ENCODE measurements at places on chromosomes 13 and 19.

DNA sequence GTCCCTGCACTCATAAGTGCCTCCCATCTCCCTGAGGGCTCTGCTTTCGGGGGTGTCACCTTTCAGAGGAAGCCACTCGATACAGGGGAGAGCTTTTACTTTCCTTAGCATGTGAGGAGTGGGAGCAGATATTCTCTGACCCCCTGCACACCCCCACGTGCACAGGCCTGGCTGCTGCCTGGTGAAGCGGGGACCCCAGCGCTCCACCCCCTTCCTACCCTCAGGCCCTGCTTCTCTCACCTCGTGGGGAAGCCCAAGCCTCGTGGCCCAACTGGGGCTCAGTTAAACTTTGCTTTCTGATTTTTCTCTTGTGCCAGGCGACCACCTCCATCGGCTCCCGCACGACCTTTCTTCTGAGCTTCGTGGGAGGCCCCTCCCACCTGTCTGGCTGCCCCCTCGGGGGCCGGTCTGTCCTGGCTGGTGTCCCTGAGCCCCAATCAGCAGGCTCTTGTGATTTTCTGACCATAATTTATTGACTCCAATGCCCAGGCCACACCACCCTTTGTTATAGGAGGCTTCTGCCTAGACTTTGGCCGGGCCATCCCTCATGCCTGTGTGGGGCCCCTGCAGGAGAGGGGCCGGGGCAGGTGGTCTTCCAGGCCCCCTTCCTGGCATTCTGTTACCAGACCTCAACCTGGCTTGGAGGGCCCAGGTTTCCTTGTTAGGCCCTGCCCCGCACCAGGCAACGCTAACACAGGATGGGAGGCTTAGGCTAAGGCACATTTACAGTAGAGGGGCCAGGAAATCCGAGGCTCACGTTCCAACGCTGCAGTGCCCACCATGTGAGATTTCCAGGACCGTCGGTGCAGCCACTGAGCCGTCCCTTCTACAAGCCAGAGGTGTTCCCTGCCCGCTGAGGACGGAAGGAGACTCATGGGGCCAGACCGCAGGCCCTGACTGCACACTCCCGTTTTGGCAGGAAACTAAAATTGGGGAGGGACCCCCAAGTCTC lies 3.7 kb downstream of the TMED1 start:
- DNase-seq = no peak

DNA sequence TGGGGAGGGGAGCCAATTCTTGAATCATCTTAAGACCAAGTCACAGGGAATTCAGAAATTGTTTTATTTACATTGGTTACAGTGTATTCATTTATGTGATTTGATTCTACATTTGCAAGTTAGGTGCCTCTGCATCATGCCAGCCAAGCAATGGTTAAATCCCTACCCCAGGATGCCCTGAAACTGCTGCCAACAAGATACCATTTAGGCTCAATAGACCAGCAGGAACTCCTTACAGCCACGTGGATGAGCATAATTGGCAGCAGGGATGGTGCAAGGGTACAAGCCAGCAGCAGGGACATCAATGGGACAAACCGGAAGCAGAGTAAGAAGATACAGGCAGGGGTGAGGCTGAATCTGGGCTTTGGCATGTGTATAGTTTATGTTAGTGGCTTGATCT lies 72.4 kb upstream of the NBEA start:
- DNase-seq = no peak

DNA sequence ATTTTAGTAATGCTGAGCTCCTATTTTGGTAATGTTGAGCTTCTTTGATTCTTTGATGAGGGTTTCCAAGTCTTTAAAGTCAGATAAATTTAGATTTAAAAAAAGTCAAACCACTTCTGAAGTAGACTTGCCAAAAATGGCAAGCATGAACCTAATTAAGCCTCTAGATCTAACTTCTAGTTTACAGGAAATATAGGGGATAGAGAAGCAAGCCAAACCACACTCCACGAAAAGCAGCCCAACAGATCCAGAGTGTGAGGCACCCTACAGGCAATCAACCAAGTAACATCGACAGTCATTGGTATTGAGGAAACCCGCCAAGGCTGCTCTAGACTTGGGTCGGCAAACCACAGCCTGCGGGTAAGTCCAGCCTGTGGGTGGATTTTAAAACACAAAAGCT lies 3.7 kb downstream of the GGACT start:
- no peak for DNase-seq

GRCh38 chr13:101053301-101054093 lies 362.8 kb downstream of the NALCN start:
- DNase-seq = peak; percentile 20

GRCh38 chr13:30806784-30807183 lies 71.4 kb downstream of the ALOX5AP start:
- DNase-seq = peak; percentile 64

- DNase-seq = no peak
Observed at GRCh38 chr13:20363603-20364002, 131.5 kb upstream of the GJB6 start.

DNA sequence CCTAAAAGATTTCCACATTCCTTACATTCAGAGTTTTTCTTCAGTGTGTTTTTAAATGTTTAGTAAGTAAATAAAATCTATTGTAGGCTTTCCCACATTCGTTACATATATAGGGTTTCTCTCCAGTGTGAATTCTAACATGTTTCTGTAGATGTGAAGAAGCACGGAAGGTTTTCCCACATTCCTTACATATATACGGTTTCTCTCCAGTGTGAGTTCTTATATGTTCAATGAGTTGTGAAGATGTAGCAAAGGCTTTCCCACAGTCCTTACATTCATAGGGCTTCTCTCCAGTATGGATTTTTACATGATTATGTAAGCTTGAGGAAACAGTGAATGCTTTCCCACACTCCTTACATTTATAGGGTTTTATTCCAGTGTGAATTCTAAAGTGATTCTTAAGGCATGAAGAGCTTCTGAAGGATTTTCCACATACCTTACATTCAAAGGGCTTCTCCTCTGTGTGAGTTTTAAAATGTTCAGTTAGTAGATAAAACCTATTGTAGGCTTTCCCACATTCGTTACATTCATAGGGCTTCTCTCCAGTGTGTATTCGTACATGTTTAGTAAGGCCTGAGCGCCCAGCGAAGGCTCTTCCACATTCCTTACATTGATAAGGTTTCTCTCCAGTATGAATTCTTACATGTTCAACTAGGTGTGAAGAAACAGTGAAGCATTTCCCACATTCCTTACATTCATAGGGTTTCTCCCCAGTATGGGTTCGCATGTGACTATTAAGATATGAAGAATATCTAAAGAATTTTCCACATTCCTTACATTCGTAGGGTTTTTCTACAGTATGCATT lies 18.2 kb downstream of the ZNF121 start:
- peak; percentile 7 for DNase-seq

GRCh38 chr19:7994114-7994513 lies 11.3 kb downstream of the ELAVL1 start:
- DNase-seq = no peak

DNA sequence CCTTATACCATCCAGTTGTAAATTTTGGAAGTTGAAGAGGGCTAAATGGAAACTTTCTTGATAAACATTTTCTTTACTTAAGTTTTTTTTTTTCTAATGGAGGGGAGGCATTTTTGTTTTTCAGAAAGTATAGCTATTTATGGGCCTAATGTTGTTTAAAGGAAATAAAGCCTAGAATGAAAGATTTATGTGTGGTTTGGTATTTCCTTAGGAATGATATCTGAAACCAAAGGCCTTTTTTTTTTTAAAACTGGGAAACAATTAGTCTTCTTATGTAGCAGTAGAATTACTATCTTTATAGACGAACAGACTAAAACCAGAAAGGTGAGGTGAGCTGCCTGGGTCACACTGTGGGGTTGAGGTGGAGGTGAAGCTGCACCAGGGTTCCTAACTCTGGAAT lies 80.1 kb downstream of the ESD start:
- DNase-seq = no peak

GRCh38 chr13:101092985-101093384 lies 323.3 kb downstream of the NALCN start:
- no peak for DNase-seq

- peak; percentile 83 for DNase-seq
Observed at GRCh38 chr19:16886305-16886880, 2.4 kb upstream of the F2RL3 start.

DNA sequence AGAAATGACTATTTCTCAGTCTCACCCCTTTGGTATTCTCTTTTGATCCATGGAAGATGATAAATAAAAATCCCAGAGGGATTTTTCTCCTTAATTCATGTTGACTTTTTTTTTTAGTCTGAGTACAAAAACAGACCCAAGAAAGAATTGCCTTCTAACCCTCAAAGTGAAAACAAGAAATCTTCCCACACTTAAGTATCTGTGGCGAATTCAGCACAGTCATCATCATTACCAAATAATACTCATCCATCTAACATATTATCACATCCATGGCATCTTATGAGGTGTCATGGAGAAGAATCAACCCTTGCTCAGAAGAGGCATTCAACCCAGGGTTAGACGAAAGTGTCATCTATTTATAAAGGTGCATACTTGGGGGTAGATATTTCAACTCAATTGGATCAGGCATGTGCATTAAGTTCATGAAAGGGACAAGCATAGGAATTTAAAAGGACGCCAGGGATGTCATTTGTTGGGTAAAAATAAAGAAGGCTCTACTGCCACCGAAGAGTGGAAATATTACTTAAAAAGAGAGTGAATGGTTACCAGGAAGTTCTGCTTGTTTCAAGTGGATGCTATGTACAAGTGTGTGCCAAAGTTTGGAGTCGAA lies 101.9 kb downstream of the FLT1 start:
- no peak for DNase-seq

DNA sequence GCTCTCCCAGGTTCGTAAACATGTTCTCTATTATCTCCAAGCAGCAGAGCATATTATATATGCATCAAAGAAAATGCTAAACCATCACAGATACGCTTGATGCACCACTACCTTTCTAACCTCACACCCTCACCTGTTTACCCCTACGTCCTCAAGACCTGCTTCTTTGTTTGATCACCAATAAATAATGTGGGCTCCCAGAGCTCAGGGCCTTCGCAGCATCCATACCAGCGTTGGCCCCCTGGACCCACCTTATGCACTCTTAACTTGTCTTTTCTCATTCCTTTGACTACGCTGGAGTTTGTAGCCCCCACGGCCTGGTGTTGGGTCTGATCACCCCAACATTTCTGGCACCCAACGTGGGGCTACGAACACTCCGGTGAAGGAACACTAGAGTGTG lies 10.0 kb upstream of the ZNF443 start:
- DNase-seq = no peak

DNA sequence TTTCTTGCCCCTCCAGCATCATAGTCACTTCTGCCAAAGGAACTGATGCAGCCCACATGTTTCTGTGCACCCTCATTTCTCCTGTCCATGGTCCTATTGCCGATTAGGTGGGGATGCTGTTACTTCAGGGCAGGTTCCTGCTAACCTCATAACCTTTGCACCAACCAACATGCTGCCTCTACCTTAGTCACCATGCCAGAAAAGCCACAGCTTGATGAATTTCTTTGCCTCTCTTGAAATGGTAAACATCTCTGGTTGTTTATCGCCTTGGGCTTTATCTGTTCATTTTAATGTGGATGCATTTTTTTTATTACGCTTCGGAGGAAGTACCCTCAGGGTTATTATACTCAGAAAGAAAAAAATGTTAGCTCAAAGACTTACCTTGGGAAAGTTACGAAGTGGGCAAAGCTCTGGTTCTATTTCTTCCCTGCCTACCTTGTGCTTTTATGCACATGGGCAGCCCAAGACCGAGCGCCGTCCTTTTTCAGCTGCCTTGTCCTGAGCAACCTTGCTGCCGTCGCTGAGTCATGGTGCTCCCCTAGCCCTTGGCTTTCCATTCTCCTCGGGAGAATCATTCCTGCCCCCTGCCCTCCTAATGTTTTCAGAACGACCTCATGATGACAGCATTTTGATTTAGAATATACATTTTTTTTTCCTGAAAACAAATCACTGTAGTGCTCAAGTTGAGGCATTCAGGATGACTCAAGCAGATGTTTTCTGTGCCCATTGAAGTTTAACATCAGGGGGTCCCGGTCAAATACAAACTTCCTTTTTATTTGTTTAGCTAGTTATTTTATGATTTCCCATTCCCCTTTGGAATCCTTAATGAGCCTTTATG lies 280.0 kb downstream of the SHISA2 start:
- peak; percentile 88 for DNase-seq

DNA sequence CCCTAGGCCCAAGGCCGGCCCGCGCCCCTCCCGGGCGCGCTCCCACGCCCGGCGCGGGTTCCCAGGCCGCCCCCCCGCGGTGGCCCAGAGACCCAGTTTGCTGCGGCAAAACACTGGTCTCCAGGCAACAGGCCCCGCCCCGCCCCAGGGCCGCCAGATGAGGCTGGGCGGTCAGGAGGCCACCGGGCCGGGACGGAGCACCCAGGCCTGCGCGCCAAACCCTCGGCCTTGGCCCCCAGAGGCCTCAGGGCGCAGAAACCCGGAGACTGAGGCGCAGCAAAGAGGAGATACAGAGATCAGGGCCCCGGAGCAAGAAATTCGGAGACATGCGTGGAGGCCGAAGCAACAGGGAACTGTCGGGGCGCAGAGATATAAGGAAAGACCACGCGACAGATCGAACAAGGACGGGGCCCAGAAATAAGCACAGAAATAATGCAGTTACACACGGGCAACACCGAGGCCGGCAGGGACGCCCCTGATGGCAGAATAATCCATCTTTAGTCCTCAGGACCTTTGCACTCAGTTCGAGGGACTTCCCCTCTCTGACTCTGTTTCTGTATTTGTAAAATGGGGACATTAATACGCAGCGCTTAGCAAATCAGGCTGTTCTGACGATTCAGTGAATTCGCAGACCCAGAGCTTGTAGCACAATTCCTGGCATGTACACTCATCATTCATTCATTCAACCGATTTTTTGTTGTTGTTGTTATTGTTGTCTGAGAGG lies 20.8 kb upstream of the ERCC1 start:
- DNase-seq = peak; percentile 88

DNA sequence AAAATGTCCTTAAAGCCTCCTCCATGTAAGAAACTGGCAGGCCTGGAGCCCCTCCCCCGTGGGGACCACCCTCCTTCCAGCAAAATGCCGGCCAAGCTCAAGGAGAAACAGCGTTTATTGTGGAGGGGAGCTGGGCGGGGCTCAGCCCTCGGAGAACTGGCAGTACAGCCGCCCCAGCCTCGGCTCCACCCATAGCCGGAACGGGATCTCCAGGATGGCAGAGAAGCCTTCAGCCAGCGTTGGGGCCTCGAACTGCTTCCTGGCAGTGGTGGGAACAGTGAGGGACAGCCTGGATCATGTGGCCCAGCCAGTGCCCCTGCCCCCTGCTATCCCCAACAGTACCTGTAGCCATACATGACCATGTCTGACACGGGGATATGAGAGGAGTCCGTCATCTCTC lies 6.3 kb downstream of the PNKP start:
- no peak for DNase-seq

DNA sequence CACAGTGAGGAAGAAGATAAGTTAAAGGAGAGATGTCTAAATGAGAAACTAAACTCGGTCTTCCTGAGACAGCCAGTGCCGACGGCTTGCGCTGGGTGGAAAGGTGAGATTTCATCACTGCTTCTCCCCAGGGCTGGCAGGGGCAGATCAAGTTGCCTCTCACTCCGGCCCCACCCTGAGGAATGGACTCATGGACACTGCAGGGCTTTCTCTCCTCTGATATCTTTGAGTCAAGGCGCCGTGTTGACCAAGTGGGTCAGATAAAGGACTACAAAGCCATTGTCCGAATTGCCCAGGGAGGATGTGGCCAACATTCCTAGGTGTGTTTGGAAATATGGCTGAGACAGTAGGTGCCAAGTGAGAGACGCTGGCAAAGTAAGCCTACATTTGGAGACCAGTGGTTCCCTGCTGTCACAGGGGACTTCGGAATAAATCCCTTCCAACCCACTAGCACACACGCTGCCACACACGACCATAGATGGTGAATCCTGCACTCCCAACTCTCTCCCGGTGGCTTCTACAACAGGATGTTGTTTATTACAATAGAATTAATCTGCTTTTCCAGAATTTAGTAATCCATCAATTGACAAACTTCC lies 156.5 kb upstream of the TSC22D1 start:
- DNase-seq = no peak

GRCh38 chr19:47215581-47215980 lies 15.4 kb downstream of the BBC3 start:
- DNase-seq = no peak
